ENCODE measurements at places on chromosomes 1 and 21. TPM values are rescaled to one million over a fixed set of nuclear protein-coding genes. Genes with fewer than 3 reads are reported as not detected.

DNA sequence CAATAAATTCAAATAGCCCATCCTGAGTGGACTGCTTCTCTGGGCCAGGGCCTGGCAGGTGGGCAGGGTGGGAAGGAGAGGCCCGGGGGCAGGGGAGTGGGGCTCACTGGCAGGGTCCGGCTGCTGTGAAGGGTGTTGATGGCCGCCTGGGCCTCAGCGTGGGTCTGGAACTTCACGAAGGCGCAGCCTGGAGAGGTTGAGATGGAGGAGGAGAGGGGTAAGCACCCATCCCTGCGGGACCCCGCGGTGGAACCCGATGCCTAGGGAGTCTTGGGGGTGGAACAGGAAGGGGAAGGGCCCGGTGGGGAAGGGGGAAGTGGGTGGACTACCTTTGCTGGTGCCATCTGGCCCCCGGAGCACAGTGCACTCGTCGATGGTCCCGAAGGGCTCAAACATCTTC is 7.7 kb downstream of the CELF3 start:
- no peak for DNase-seq

- no peak for DNase-seq
Observed at GRCh38 chr1:97781762-97782337, 139.0 kb downstream of the DPYD start.

GRCh38 chr1:159854116-159854692 is 8.3 kb downstream of the VSIG8 start:
- DNase-seq, result no peak

DNA sequence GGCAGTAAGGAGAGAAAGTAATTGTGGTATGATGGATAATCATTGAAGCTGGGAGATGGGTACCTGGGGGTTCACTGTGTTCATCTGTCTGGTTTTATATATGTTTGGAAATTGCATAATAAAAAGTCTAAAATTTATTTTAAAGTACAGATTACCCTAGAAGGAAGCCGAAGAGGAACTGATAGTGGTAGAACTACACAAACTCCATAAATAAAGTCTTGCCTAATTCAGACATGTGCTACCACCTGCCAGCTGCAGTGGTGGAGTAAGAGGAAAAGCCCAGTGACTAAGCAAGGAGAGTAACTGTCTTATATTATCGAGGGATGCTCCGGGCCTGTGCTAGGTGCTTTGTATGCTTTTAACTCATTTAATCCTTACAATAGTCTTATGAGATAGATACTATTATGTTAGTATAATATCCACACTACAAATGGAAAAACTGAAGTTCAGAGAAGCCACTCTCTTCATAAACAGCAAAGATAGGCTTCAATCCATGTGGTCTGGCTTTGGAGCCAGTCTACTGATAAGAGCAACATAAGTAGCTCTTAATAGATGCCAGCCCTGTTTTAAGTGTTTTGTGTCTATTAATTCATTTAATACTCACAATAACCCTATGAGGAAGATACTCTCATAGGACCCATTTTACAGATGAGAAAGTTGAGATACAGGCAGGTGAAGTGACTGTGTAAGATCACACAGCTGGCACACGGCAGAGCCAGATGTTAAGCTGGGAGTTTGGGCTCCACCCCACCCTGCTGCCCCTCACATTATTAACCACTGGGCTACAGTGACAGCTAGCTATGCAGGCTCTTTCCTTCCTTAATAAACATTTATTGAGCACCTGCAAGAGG is 56.8 kb upstream of the HNRNPU start:
- no peak for DNase-seq

DNA sequence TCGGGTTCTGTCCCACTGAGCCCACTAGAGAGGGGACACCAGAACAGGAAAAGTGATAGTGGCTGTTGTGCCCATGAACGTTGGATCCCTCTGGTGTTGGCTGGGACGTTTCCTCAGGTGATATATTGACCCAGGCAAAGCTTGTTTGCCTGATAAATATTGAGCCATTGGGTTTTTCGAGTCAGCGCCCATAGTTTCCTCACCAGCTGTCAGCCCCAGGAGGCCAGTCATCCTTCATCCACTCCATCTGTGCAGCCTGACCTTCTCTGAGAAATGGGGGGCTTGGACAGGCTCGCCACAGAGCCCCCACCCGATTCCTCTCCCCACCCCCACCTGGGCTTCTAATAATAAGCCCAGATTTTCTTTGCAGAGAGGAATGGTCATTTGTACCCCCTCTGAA is 13.3 kb downstream of the DISP3 start:
- no peak for DNase-seq

Gene MAB21L3
- 0.62 TPM for polyA plus RNA-seq

Gene S100A7A
- polyA plus RNA-seq, result not detected

Data from left renal pelvis (tissue), 4 donors.